Neural crest cell (in vitro differentiated cells): ENCODE measurements at places on chromosomes 11 and 22.
A peak's percentile ranks its signal among the peaks of the same experiment; 100 is the strongest.

GRCh38 chr11:114447444-114447843, 8.2 kb downstream of the REXO2 start:
- no peak for DNase-seq

DNA sequence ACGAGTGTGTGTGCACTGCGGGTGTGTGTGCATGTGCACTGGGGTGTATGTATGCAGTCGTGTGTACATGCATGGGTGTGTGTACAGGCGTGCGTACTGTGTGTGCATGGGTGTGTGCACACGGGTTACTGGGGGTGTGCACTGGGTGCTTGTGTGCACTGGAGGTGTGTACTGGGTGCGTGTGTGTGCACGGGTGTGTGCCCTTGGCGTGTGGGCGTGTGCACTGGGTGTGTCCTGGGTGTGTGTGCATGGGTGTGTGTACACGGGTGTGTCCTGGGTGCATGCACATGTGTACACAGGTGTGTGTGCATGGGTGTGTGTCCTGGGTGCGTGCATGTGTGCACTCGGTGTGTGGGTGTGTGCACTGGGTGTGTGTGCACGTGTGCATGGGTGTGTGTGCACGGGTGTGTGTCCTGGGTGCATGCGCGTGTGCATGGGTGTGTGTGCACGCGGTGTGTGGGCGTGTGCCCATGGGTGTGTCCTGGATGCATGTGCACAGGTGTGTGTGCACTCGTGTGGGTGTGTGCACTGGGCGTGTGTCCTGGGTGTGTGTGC, 39.1 kb downstream of the BRSK2 start:
- DNase-seq: no peak

DNA sequence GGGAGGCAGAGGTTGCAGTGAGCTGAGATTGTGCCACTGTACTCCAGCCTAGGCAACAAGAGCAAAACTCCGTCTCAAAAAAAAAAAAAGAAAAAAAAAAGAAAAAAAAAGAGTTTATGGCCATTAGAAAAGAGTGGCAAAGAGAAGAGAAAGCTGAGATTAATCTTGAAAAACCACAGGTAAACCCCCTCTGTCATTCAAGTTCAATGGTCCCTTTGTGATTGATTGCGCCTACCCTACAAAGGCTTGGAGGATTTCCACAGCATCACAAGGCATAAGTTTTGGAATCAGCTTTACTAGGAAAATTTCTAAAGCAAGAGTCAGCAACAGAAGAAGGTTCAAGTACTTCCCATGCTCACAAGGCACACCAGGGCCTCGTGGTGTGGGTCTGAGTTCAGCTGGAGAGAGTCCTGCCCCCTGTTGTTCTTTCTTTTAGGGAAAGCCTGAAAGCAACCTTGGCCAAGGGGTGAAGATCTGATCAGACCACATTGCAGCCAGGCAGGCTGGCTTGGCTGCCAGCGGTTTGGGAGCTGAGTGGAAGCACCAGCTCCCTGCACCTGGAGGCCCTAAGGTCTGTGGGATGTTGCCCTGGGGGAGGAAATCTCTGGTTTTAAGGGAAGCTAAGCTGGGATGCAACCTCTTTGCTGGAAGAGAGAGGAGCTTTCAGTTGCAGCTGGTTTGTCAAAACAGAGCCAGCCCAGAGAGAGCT, 41.8 kb downstream of the SLN start:
- no peak for DNase-seq

DNA sequence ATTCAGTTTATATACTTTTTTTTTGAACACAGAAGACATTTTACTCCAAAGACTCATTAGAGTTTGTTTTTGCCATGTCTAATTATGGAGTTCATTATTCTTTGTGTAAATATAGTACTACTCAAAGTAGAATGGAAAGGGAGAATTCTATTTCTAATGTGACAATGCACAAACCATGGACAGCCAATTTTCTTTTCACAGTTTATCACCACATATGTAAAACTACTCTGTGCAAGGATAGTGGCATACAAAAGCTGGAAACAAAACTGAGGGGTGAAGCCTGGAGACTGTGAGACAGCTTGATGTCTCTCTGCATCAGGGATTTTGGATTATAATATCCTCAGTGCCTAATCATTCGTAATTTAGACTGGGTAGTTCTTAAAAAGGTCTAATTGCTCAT, 75.5 kb downstream of the LUZP2 start:
- no peak for DNase-seq

DNA sequence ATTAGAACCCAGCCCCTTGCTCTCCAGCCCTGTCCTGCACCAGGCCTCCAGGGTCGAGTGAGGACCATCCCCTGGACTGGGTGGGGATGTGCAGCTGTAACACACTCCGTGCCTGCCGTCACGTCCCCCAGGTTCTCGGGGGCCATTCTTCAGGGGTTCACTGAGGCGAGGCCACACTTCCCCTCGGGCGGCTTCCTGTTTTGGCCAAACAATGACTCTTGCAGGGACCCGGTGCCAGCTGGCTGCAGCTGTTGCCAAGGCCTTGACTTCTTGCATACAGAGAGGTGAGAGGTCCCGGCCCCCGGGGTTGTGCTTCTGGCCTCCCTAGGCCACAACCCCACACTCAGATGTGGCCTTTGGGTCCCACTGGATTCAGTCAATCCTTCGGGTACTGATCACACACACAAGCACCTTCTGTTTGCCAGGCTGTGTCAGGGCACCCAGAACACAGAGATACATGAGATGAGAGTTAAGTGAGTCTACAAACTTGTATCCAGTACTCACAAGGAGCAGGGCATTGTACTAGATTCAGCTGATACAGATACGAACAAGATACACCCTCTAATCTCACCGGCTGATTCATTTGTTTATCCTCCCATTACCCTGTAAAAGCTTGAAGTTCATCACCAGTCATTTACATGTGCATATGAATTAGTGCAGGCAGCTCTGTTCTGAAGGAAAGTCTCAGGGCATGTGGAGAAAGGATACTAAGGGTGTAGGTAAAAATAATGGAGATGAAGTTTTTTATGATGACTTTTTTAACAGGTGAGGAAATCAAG, 32.9 kb downstream of the LRRC32 start:
- DNase-seq: no peak

DNA sequence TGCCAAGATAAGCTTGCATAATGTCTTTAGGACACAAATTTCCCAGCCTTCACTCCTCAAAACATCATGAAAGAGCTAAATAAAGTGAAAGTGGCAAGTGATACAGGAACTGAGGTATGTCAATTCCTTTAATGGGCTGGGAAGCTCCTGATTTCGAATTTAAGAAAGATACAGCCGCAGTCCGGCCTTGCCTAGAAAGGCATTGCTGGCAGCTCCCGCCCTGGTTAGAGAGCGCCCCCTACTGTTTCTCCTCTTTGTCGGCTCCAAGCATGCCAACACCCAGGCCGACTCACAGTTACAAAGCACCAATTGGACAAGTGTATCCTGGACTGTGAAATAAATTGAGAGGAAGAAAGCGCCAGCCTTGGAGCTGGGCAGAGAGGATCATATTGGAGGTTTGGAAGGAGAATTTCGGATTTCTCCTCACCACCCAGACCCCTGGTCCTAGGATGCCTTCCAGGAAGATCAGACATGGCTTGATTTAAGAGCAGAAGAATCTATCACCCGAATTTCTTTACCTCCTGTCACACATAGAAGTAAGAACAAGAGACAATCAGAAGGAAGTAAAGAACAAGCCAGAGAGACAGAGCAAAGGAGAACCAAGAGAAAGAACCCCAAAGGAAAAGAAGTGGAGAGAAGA, 84.0 kb downstream of the FAM76B start:
- DNase-seq: peak; percentile 84

- DNase-seq: no peak
These were observed 22.6 kb downstream of the TPBGL start for GRCh38 chr11:75262961-75263852.

DNA sequence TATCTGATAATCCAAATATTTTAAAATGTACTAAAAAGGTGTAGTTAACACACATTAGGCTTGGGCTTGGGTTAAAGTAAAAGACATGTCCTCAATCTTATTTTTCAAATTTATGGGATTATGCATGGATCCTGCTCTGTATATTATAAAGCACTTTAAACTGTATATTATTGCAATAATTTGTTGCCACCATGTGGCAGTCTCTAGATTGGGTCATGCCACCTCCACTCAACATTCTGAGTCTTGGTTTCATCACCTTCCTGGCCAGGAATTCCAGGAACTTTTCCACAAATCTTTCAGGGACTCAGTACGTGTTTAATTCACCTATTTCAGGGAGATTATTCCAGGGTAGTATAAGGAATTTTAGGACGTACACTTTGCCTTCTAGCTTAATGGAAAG, 695.5 kb downstream of the FAM181B start:
- no peak for DNase-seq

DNA sequence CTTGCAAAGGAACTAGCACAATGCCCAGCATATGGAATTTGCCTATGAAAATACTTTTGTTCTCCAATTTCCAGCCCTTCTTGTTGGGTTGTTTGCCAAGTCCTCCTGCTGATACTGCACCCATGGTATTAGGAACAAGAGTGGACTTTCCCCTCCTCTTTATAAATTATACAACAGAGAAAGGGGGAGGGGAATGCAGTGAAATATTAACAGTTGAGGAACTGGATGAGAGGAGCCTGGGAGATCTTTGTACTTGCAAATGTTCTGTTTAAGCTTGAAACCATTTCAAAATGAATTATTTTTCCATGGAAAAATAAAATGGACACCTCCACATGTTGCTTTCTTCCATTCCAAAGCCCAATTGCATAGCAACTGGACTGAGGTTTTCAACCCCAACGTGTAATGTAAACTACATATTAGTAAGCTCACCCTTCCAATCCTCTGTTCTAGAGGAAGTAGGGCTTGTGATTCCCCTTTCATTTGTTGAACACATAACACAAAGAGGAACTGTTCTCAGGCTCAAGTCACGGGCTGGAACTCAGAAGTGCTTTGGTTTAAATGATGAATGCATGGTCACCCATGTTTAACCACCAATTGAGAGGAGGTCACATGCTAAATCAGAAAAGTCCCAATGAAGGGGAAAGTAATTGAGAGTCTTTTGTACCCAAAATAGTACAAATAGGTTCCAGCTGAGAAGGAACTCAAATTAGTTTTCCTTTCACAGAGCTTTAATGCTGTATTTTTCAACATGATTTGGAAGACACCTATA, 66.2 kb upstream of the ZC3H12C start:
- no peak for DNase-seq

DNA sequence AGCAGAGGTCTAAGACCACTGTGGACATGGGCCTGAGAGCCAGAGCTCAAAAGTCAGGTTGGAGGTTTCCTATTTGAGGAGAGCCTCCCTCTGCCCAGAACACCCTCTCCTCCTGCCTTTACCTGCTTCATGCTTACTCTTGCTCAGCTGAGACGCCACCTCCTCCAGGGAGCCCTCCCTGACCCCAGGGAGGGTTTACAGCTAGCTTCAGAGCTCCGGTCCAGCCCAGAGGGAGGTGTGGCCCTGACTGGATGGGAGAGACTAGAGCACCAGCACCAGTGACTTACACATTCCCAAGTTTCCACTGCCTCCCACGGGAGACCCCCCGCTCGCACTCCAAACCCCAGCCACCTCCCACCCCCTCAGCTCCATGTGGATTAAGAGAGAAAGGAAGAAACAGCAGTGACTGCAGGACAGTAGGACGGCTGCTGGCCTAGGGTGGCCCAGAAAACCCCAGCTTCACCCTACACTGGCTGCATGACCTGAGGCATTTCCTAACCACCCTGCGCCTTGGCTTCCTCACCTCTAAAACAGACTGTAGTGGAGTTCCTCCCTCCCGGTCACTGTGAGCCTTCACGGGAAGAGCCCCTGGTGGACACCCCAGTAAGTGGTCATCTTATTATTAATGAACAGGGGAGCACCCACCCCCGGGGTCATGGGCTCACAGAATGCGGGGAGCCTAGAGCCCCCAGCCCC, 24.5 kb upstream of the PDGFB start:
- no peak for DNase-seq

- DNase-seq: no peak
These were observed 48.8 kb upstream of the FIBIN start for GRCh38 chr11:26944866-26945664.

- no peak for DNase-seq
These were observed 317 bp downstream of the BDNF start for GRCh38 chr11:27699926-27700350.

DNA sequence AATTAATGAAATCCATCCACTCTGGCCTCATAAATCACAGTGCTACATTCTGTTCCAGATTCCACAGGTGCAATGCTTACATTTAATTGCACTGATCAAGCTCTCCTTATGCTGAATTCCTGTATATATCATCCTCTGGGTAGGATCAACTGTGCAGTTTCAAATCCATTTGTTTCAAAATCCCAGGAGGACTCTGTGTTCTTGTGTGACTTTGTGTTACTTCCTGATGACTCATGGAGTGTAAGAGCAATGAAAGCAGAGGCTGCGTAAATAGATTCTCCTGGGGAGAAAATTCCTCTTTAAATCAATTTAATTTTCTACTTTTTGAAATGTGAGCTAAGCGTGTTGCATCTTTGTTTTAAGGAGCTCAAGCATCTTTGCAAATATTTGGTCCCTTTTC, 752.7 kb downstream of the METTL15 start:
- DNase-seq: no peak

- DNase-seq: no peak
These were observed 24.2 kb upstream of the TREH start for GRCh38 chr11:118703563-118704106.

DNA sequence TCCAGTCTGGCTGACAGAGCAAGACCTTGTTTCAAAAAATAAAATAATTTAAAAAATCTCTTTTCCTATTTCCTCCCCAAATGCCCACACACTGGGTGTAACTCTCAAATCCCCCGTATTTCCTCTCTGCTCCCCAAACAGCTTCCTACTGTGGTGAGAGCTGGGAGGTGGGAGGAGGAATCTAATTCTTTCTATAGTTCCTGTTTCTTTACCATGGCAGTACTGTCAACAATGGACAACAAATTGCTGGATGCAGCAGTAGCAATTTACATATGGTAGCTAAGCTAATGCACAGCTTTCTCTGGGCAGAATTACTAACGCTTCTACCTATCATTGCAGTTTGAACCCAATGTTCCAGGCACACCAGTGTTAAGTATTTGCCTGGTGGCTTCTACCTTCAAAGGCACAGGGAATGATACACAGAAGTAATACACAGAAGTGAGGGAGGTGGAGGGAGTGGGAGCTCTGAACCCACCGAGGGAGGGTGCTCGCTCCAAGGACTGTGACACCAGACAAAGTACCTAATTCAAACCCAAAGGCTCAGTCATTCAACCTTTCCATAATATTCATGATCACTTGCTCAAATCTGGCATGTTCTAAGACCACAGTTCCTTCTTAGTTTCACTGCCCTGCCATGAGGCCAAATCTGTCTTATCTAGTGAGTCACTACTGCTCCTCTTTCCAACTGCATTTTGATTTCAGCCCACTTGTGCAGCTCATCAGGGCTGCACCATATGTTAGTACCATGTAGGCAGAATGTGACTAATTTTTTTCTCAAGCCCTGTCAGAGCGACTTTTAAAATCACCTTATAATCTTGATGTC, 37.9 kb downstream of the CELF1 start:
- no peak for DNase-seq

- no peak for DNase-seq
These were observed 1145.6 kb upstream of the TENM4 start for GRCh38 chr11:80586464-80586863.

DNA sequence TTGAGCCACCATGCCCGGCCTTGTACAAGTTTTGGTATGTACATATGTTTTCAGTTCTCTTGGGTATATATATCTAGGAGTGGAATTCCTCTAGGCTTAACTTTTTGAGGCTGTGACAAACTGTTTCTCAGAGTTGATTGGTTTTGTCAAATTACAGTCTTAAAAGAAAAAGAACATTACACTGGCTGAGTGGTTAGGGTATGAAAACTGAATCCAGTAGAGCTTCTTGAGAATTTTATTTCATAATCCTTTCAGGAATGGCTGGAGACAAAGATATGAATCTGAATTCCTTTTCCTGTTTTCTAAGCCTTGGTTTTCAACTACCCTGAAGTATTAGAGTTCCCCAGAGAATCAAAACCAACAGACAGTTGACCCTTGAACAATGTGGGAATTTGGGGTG, 6.5 kb downstream of the METTL15 start:
- DNase-seq: no peak
